Endothelial cell (in vitro differentiated cells): ENCODE measurements at places on chromosomes 7 and 10.

GRCh38 chr10:126839094-126839761 is 66.0 kb upstream of the DOCK1 start:
- DNase-seq: no peak

DNA sequence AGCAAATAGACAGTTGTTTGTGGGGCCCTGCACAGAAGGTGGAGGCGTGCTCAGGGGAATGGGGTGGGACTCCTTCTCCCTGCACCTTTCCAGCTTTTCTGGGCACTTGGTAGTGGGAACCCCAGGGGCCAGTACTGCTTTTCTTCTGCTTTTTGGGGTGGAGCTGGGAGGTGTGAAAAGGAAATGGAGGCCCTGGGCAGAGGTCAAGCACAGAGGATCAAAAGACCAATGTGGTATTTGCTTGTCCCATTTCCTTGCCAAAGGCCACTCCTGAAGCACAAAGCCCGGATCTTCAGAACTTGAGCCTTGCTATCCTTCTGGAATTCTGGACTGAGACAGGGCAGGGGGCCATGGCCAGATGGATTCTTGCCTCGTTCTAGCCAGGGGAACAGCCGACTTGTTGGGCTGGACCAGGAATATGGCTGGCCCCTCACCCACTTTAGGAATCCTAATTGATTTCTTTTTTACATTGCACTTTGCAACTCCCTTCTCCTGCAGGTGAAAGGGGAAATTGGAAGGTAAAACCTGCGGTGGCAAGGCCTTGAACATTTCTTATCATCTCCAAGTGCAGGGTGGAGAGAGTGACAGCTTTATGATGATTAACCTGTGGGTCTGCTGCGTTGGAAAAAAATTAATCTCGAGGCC is 26.5 kb downstream of the ADRA2A start:
- no peak for DNase-seq

DNA sequence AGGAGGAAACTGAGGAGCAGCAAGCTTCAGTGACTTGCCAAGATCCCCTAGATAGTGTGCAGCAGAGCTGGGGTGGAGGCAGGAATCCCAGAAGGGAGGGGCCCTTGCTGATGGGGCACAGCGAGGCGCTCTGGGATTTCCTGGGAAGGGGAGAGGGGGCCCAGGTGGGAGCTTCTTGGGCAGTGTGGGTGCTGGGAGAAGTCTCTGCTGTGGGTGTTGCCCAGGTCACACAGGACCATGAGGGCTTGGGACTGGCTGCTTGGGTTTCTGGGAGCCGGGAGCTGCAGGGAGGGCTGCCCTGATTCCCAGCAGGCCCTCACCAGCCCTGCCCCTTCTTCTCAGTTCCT is 55.2 kb downstream of the TSPAN15 start:
- DNase-seq: no peak

- no peak for DNase-seq
Observed at GRCh38 chr10:10489805-10490571, 527.7 kb upstream of the CELF2 start.

GRCh38 chr10:52950578-52950977 is 178.0 kb upstream of the MBL2 start:
- no peak for DNase-seq

DNA sequence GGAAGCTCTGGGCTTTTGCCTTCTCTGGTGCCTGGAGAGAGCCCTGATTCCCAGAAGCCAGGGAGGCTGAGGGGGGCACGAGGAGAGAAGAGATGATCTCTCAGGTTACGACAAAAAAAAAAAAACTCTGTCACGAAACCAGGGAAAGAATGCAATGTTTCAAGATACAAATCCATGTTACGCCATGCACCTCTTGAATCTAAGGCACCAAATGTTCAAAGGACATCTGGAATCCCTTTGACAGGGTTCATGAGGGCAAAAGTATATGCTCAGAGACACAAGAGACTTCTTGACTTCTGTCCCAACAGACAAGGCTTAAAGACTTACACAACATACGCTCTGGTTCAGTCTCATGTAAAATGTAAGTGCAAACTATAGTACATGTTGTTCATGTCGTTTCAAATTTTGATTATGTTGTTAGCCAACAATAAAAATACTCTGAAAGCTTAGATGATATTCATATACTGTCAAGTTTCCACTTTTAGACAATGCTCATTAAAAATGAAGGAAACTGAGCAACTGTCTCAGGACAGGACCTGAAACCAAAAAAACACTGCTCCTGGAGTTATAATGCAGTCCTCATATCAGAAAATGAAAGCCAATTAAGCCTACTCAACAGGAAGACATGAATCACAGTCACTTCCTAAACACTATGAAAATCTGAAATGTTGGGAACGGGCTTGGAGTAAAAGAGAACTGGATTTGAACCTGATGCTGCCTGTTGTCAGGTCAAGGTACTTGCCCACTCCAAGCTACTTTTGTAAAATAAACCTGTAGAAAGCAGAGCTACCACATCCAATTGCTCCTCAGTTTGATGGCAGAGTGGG is 72.3 kb downstream of the CHCHD3 start:
- DNase-seq: no peak

GRCh38 chr7:32462977-32463376 is 27.2 kb downstream of the LSM5 start:
- no peak for DNase-seq
